ENCODE measurements at places on chromosomes 4 and X.
A peak's percentile ranks its signal among the peaks of the same experiment; 100 is the strongest.

- DNase-seq: peak; percentile 63
These were observed 37.2 kb downstream of the ATP2B3 start for GRCh38 chrX:153554519-153555167.

DNA sequence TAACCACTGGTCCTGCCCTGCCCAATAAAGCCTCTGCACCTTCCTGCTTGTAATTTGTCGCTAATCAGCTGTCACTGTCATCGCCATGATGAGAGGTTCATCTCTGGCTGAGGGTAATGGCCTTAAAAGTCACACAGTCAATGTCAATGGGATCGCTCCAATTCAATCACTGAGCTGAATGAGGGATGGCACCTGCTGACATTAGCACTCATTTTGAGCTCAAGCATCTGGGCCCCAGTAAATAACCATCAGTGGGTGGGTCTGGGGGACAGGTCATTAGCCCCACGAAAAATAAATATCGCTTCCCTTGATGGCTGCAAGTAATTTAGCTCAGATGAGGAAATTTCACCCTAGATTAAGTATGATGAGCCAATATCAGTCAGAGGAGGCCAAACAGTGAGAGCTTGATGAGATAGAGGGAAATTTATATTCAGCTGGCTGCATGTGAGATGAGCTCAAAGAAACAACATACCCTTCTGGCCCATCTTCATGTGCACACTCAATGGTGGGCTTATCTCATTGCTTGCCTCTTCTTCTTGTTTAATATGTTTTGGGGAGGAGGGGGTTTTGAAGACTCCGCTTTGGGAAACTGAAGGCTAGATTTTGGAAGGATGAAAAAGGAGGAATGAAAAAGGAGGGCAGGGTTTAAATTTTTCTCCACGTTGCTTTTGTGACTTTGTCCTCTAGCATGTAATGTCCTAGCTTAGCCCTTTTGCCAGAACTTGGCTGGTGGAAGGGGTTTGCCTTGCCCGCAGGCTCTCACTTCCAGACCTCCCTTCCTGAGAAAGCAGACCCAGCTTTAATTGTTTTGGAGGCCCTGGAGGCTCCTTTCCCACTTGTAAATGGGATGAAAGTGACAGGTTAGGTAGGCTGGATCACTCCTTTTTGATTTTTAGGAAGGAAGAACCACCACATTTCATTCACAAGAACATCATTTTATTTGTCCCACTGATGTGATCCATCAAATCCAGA, 84.8 kb upstream of the PAQR3 start:
- DNase-seq: no peak

DNA sequence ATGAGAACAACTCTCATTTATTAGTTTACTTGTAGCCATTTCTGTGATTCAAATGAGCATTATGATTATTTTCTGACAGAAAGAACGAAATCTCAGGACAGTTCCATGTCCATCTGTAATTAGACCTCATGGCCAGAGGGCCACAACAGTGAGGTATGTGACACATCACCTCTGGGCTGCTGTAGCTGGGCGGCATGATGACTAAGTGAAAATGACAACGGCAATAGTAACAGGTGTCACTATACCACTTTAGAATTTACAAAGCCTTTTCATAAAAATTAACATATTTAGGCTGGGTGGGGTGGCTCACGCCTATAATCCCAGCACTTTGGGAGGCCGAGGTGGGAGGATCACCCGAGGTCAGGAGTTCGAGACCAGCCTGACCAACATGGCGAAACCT, 252.6 kb downstream of the CBR4 start:
- DNase-seq: no peak

DNA sequence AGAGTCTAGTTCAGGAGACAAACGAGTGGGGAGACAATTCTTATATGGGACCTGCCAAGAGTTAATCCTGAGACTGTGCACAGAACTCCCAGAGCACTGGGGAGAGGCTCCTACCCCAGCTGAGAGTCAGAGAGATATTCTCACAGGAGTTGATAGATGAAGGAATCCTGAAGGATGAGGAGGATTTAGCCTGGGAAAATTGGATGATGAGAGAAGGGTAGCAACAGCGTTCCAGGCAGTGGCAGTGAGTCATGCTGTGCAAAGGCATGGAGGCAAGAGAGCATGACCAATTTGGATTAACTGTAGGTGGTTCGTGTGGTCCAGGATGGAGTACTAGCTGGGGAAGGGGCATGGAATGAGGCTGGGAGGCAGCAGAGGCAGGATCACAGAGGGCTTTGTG, 318.6 kb downstream of the LDB2 start:
- no peak for DNase-seq

DNA sequence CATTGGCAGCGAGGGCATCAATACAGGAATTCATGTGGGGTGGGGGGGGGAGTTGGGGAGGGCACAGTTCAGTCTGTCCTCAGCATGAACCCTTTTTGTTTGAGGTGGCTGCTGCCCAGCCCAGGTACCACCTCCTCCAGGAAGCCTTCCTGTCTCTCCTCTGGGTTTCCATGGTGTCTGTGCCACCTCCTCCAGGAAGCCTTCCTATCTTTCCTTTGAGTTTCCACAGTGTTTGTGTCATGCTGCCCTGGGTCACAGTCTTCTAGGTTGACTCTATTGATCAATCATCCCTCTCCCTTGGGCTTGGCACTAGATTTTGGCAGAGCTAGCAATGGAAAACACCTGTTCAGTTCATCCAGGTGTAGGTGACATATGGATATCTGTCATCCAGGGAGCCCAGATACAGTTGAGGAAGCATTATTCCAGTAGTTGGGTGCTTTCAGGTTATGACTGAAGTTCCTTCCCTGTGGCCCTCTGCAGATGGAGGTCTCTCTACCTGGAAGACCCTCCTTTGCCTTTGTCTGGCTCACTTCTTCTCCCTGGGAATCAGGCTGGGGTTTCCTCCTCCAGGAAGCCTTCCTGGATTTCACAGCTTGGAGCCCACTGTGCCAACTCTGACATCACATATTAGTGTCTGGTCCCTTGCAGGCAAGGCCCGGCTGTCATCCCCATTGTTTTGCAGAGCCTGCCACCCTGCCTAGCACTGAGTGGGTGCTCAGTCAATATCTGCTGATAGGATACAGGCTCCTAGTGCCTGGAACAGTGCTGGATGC, 96.6 kb downstream of the SORCS2 start:
- DNase-seq: no peak

GRCh38 chrX:29397506-29397905, 810.3 kb downstream of the IL1RAPL1 start:
- DNase-seq: no peak

- no peak for DNase-seq
These were observed 15.1 kb downstream of the PALLD start for GRCh38 chr4:168511780-168512489.

- no peak for DNase-seq
These were observed 32.7 kb downstream of the SORCS2 start for GRCh38 chr4:7224878-7225533.

DNA sequence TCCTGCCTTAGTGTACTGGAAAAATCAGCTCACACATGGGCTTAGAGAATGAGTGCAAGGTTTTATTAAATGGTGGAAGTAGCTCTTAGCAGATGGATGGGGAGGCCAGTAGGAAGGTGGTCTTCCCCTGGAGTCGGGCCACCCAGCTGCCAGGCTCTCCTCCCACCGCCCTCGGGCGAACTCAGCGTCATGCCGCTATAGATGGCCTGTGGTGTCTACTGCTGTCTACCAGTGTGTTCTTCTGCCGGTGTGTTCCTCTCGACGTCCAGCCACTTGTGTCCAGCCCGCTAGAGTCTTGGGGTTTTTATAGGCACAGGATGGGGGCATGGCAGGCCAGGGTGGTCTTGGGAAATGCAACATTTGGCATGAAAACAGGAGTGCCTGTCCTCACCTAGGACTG, 198.7 kb upstream of the NDST3 start:
- DNase-seq: no peak

DNA sequence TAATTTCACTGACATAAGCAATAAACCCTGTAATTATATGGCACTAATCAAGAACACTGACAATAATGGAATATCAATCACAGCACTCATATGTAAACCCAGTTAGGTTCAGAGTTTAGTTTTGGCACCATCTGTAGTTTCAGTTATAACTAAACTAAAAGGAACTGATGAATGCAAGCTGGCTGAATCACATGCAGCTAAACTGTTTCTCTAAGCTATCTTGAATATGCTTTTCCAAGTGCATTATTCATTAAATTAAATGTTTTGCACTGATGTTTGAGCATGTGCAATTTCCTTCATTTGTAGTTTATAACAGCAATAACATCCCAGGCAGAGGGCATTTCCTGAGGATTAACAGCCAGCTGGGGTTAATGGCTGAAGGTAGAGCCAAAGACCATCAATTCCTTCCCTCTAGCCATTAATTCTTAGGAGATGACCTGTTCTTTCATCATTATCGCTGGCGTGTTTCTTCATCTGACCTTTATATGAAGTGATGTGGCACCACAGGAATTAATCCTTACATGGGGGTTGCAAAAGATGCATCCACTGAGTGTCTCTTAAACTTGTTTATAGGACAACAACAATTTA, 562.8 kb upstream of the IGFBP7 start:
- no peak for DNase-seq

DNA sequence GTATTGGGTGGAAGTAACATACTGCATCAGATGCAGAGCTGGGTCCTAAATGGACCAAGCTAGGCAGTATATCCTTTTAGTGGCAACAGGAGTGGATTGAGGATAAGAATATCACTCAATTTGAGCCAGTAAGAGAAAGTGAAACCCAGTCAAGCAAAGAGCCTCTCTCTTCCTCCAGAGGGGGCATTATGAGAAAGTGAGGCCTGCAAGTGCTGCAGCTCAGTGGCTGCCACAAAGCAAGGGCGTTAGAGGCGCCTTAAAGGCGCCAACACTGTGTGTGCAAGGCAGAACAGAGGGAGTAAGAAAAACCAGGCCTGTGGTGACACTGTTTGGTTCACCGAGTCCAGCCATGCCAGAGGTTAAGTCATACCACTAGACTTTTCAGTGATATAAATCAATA, 17.5 kb downstream of the STX18 start:
- DNase-seq: no peak

DNA sequence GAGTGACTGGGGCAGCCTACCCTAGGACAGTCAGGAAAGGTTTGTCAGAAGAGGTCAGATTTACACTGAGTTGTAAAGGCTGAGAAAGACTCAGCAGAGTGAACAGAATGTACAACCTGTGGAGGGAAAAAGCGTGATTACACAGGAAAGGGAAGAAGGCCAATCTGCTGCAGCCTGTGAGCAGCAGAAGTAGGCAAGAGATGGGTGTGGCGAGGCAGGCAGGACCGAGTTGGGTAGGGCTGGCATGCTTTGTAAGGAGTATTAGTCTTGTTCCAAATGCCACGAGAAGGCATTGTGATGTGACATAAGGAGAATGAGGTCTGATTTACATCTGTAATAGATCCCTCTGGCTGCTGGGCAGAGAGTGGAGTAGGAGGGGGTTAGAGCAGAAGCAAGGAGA, 12.6 kb downstream of the SGMS2 start:
- no peak for DNase-seq

- DNase-seq: no peak
These were observed 825.6 kb downstream of the STPG2 start for GRCh38 chr4:97317671-97318070.

DNA sequence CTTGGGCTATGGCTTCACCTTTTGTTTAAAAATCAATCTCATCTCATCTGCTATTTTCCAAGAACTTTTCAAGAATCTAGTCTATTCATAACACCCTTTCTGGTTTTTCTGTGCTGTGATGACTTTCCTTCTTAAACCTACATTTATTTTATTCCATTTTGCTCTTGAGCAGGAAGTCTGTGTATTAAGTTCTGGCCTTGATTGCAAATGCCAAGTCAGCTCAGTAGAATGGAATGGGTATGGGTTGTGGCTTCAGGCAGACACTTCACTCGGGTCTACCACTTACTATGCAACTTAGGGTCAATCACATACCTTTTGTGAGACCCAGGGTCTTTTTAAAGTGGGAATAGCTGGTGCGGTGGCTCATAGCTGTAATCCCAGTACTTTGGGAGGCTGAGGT, 522.3 kb downstream of the TRIML1 start:
- no peak for DNase-seq

GRCh38 chrX:107117993-107118321, 665 bp downstream of the RBM41 start:
- DNase-seq: no peak

DNA sequence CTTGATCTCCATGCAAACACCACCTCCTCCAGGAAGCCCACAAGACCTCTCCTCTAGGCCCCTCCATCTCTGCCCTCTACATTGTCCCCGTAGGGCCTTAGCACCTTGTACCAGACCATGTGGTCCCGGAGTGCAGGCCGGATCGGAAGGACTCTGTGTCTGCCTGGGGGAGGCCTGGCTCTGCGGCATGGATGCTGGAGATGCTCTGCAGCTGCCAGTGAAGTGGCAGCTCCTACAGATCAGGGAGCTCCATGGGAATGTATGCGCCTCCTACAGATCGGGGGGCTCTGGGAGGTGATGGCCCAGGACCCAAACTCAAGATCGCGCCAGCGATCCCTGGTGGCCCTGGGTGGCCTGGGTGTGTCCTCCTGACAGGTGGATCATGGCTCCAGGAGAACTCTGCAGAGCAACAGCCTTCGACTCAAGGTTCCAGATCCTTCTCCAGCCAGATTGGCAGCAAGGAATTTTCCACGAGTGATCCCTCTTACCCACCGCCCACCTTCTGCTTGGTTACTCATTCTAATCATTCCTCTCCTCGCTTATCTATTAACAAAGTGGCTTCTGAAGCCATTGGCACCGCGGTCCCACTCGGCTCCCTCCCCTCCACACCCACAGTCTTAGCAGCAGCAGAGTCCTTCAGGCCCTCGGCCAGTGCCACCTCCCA, 67.3 kb downstream of the ADRA2C start:
- DNase-seq: no peak

GRCh38 chr4:183843248-183843671, 61.8 kb upstream of the STOX2 start:
- no peak for DNase-seq

Data from C1 segment of cervical spinal cord (tissue), 14 donors.